Peyer's patch (tissue), 4 donors: ENCODE measurements at places on chromosomes 11 and 22.

GRCh38 chr11:75301601-75302345 lies 49.7 kb downstream of the ARRB1 start:
- no peak for DNase-seq

DNA sequence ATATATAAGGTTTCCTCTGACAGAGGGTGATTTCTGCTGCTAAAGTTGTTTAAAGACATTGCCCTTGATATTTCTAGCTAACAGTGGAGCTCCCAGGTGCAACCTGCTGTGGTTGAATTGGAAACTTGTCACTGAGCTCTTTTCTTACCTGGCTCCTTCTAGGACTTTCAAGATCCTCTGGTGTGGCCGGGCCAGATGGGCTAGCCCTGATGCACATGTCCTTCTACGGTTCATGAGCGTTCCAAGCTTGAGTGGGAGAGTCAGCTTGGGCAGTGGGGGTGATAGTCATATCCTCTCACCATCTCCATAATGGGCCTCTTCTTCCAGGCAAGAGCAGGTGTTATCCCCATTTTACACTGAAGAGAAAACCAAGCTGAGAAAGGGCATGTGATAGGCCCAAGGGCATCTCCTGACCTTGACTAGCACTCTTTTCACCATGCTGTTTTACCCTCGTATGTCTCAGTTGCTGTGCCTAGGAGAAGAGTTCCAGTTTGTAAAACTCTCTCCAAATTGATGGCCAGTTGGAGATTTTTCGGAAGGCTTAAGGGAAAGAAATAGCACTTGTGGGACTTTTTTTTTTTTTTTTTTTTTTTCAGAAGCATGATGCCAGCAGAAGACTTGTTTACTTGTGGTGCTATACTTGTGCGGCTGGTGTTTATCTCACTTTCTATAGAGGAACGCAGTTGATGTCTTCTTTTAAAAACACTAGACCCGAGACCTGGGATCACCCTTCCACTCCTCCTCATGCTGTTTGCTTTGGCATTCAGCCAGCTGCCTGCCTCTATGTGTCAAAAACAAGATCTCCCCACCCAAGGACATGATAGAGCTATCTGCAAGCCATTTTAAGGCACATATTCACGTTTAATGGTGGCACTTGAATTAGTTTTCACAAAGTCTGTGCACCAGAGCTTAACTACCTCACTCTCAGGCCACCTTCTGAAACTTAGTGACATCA lies 32.6 kb downstream of the TEAD1 start:
- no peak for DNase-seq

DNA sequence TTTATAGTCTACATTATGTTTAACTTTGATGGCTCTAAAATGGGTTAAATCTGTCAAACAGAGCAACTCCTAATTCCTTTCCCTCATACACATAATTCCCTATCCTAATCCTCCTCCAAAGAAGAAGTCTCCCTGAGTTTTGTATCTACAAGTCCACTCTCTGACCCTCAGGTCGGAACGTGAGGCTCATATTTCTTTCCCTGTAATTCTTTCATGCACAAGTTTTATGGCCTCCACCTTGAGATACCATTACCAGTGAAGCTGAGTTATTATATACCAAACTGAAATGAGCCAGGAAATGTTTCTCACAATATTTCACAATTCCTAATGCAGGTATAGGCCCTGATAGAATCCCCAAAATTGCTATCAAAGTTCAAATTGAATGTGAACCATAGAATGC lies 106.4 kb downstream of the CASP12 start:
- DNase-seq = no peak

DNA sequence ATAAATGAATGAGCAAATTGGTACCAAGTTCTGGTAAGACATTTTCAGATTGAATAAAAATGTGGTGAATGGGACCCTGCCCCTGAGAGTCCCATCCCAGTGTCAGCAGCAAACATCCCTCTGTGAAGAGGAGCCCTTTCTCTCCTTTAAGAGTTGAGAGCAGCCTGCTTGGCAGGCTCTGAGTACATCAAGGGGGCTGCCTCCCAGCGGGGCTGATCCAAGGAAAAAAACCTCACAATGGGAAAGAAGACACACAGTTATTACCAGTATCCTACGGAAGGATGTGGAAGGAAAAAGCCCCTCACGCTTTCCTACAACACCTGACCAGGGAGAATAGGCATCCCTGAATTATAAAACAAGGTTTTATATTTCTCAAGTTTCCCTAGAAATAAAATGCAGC lies 293.8 kb upstream of the B3GAT1 start:
- no peak for DNase-seq

DNA sequence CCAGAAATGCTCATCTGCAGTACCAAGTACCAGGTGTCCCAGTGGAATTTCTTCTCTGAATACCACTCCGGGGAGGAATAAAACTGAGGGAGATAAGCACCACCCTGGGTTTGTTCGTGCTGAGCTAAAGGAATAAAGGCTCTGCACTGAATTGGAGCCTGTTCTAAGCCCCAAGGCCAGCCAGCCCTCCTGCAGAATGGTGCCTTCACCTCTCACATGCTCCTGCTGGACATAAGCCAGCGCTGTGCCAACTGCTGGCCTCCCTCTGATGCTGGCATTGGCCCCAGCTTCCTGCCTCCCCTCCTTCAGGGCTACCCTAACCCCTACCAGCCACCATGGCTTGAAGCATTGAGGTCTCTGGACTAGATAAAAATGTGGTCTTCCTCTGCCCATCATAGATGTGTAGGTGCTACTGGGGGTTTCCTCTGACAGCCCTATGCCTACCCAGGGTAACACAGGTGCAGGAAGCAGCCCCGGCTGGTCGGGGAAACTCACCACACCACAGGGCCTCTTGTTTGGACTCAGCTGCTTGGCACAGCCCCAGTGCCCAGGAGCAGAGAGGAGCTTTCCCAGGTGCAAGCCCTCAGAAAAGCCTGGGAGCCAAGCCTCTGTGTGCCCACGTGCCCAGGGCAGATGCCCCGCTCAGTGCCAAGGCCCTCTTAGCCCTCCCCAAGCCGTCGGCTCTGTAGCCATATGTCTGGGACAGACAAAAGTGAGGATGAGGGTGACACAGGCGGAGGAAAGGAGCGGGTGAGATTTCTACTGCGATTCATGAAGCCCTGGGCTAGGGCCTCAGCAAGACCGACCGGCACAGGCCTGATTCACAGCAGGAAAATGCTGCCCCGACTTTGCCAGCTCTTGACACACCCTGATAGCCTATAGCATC lies 34.1 kb upstream of the JAM3 start:
- DNase-seq = no peak

DNA sequence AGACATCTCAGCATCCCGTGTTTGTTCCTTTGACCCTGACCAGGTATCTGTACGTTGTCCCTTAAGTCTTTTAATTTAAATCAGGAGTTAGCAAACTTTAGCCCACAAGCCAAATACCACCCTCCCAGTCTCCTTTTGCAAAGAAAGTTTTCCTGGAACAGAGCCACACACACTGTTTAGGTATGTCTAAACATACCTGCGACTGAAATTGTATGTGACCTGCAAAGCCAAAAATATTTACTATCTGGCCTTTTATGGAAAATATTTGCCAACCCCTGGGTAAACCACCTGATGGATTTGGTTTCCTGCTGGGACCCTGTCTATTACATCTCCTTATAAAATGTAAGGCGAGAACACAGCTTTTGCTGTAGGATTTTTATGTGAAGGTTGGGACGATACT lies 20.2 kb upstream of the RCN1 start:
- DNase-seq = no peak

GRCh38 chr11:43833657-43834073 lies 47.0 kb upstream of the ALKBH3 start:
- DNase-seq = no peak

DNA sequence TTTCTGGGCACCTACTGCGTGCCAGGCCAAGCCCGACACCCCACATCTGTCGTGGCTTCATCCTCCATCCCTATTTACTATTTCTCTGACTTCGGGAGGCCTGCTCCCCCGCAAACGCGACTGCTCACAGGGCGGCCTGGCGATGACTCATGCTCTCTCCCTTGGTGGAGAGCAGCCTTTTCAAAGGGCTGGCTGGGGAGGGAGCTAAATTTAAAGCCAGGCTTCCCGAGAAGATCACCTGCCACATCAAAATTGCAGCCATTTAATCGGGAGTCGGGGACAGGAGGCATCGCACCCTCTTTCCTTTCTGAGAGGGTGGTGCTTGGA lies 24.9 kb upstream of the SHISAL1 start:
- no peak for DNase-seq

DNA sequence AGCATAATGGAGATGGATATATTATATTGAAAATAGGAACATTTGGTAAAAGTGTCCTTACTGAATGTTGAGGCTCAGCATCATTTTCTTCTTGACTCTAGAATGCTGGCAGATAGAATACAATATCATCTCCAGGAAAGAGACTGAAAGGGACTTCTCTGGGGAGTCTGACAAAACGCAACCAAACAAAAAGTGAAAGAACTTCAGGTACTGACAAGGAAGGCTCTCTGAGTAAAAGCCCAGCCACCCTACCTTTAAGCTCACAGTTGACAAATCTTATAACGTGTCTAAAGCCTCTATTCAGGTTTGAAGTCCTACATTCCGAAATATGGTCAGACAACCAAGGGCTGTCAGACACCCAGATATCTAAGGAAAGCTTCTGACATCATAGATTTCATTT lies 590.8 kb downstream of the SOX6 start:
- no peak for DNase-seq

GRCh38 chr11:72598906-72599305 lies 75.3 kb downstream of the PDE2A start:
- DNase-seq = no peak

DNA sequence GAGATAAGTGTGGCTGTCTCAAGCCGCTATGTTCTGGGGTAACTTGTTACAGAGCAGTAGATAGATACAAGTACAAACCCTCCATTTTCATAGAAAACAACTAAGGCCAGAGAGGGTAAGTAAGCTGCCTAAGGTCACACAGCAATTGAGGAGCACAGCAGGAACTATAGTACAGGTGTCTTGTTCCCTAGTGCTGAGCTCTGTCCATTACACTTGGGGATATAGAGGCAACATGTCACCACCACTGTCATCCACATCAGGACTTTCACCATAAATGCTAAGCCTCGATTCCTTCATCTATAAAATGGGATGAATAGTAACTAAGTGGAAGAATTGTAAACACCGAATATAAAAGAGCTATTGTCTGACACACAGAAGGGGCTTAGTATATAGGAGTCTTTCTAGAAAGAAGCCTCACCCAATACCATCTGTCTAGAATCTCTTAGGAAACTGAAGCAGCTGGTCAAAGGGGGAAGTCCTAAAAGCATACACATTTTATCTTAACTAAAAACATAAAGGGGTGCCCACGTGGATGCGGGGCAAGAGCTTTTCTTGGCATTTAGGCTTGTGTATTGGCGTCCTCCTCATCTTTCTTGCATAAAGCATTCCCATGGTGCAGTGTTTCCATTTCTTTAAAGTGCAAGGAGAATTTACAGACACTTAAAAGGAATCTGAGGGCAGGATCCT lies 93.8 kb upstream of the ALX4 start:
- DNase-seq = no peak

DNA sequence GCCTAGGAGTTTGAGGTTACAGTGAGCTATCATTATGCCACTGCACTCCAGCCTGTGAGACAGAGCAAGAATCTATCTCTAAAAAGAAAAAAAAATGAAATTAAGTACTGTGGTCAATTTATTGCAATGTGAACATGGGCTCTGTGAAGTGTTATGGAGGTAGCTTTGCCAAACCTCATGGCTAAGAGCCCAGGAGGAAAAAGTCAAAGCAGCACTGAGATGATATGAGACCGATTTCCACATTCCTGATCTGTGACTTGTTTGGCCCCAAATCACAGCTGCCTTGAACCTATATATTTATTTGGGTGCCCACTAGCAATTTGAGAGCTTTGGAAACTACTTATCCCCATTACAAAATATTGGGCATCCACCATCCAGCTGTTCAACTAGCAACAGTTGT lies 29.8 kb upstream of the TMEM135 start:
- no peak for DNase-seq

DNA sequence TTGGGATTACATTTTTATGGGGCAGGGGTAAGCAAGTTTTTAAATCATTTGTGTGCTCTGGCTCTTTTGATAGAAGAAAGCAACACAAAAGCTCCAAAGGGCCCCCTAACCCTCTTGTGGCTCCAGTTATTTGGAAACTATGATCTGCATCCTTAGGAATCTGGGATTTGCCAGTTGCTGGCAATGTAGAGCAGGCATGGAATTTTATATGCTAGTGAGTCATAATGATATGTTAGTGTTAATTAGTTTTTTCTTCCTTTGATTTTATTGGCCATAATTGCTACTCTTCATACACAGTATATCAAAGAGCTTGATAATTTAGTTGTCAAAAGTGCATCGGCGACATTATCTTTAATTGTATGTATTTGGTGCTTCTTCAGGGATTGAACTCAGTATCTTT lies 10.1 kb downstream of the RAG1 start:
- DNase-seq = no peak

GRCh38 chr11:27094120-27094519 lies 53.5 kb downstream of the BBOX1 start:
- DNase-seq = no peak

GRCh38 chr11:67574938-67575337 lies 8.7 kb upstream of the GSTP1 start:
- peak; percentile 30 for DNase-seq

DNA sequence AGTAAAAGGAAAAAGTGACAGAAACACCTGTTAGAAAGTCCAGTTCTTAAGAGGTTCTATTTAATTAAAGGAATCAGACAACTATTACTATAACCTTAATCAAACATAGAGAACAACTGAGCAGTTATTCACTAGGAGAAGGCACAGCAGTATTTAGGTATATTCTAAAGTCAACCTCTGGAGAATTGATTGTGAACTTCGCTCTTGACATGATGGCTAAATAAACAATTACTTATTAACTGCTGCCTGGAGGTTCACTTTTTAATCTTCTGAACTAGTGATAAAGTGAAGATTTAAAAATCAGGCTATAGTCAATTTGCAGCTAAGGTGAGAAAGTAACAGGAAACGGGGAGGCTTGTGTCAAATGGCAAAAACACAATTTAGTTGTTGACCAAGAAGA lies 557.3 kb downstream of the FAM181B start:
- no peak for DNase-seq

DNA sequence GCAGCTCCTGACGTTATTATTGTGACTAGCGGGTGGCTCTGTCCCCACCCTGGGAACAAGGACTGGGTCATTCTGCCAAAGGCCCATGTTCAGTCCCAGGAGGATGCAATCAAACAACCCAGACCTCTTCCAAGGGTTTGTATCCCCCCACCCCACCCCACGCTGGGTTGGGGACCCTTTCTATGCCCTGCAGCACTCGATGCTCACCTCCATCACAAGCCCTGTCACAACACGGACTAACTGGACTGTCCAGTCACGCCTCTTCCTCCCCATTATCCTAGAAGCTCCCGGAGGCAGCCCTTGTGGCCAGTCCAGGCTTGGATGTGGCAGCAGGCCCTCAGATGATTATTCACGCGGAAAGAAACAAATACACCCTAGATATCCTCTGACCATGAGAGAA lies 3.7 kb downstream of the SHANK2 start:
- DNase-seq = no peak

- DNase-seq = no peak
Measured at GRCh38 chr11:10646005-10646404, 47.5 kb downstream of the IRAG1 start.

- DNase-seq = no peak
Measured at GRCh38 chr11:61004761-61005181, 33.3 kb downstream of the CD6 start.
